Heart right ventricle (tissue), 16 donors: ENCODE measurements at places on chromosomes 4 and X. TPM values are rescaled to one million over a fixed set of nuclear protein-coding genes. Genes with fewer than 3 reads are reported as not detected.

- no peak for DNase-seq
These were observed 1420.4 kb downstream of the RAPGEF2 start for GRCh38 chr4:160523231-160523630.

Gene PLXNB3
- 3.8 TPM for total RNA-seq

DNA sequence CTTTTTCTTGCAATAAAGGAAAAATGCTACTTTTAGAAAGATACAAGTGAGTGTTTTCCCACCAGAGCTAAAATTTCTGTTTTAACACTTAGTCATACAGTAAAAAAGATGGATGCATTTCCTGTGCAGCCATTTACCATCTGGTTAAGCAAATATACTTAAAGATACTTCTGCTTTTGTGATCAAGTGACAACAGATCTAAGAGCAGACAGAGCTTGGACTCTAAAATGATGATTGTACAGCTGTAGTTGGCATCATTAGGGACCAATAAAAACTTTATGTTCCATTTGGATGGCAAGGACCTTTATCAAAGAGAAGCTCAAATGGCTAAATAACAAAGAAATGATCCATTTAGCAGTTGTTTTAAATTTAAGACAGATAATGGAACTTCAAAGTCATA, 270.8 kb downstream of the FSTL5 start:
- DNase-seq, result no peak

GRCh38 chr4:88531549-88531948, 8.0 kb upstream of the PYURF start:
- DNase-seq, result no peak

Gene GLOD5
- total RNA-seq, result not detected

- DNase-seq, result no peak
These were observed 42.5 kb downstream of the HTT start for GRCh38 chr4:3116955-3117354.

Gene RNF128
- total RNA-seq, result not detected

Gene GPRIN3
- total RNA-seq, result 10.0 TPM

Gene FTHL17
- not detected for total RNA-seq

- DNase-seq, result no peak
These were observed 127.9 kb downstream of the ZNF330 start for GRCh38 chr4:141348573-141348972.

DNA sequence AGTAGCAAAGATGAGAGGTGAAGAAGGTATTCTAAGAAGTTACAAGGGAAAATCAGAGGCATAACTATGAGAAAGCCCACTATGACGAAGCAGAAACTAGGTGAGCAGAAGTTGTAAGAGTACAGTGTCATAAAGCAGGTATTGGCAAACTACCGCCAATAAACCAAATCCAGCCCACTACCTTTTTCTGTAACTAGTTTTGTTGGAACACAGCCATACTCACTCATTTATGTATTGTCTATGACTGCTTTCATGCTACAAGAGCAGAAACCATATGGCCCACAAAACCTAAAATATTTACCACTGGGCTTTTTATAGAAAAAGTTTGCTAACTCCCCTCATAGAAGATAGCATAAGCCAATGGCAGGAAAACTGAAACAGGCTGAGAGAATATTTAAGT, 31.8 kb upstream of the ZCCHC13 start:
- DNase-seq, result no peak

Gene CSAG3
- not detected for total RNA-seq

GRCh38 chr4:45064741-45065140, 338.4 kb upstream of the GNPDA2 start:
- DNase-seq, result no peak

Gene TNIP3
- total RNA-seq, result 0.49 TPM

Gene MORF4L2
- total RNA-seq, result 198 TPM

DNA sequence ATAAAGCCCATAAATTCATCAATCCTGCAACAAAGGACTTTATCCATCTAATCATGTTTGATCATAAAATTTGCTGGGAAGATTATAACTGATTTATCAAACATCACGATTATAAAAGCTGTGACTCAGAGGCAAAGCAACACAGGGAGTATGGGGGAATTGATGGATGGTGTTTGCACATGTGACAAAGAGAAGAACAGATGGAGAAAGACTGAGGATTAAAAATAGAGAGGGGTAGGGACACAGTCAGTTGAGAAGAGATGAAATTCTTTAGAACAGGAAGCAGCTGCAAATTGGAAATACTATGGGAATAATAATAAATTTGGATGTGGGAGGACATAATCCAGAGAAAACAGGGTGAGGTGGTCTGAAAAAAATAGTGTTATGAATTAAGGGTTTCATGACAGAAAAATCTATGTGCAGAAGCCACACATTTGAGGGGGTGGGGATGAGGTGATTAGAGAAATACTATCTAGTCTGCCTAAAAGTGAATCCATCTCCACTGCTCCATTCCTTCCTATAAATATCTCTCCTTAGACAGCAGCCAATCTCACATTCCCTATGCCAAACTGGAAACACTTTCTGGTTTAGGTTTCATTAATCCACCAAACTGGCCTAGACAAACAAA, 6.2 kb downstream of the PRR32 start:
- DNase-seq, result no peak

Gene APLN
- total RNA-seq, result 14.6 TPM

- DNase-seq, result no peak
These were observed 718.9 kb downstream of the ARAP2 start for GRCh38 chr4:35525192-35525978.

Gene LRAT
- total RNA-seq, result 0.11 TPM

GRCh38 chrX:11143931-11144678, 33.0 kb downstream of the HCCS start:
- DNase-seq, result no peak

Gene ERCC6L
- not detected for total RNA-seq

Gene FAM184B
- total RNA-seq, result not detected

Gene RHOXF1
- total RNA-seq, result not detected

Gene AMBN
- total RNA-seq, result not detected

Gene VCX2
- total RNA-seq, result not detected

DNA sequence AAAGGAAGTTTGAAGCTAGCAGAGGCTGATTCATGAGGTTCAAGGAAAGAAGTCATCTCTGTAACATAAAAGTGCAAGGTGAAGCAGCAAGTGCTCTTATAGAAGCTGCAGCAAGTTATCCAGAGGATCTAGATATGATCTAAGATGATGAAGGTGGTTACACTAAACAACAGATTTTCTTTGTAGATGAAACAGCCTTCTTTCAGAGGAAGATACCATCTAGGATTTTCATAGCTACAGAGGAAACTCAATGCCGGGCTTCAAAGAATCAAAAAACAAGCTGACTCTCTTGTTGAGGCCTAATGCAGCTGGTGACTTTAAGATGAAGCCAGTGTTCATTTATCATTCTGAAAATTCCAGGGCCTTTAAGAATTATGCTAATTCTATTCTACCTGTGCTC, 28.8 kb downstream of the NR0B1 start:
- no peak for DNase-seq

- no peak for DNase-seq
These were observed 25.9 kb upstream of the FAM241A start for GRCh38 chr4:112119353-112119783.

- no peak for DNase-seq
These were observed 289.5 kb upstream of the BOD1L1 start for GRCh38 chr4:13917015-13917414.

DNA sequence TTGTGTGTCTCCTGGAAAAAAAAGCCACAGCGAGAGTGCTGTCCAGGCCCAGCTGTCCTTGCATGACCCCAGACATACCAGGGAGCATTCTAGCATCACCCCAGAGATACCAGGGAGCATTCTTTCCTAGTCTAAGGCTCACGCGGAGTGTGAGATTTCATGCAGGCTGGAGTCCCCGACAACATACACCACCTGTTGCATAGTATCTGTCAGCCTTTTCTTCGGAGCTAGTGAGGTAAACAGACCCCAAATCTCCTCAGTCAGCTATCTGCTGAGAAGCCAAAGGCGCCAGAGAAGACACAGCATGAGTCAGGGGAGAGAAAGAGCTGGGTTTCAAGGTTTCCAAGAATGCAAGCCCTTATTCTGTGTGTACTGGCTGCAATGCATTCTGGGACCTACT, 23.1 kb upstream of the ZXDA start:
- DNase-seq, result no peak

GRCh38 chr4:6891436-6892170, 18.0 kb upstream of the TBC1D14 start:
- no peak for DNase-seq

DNA sequence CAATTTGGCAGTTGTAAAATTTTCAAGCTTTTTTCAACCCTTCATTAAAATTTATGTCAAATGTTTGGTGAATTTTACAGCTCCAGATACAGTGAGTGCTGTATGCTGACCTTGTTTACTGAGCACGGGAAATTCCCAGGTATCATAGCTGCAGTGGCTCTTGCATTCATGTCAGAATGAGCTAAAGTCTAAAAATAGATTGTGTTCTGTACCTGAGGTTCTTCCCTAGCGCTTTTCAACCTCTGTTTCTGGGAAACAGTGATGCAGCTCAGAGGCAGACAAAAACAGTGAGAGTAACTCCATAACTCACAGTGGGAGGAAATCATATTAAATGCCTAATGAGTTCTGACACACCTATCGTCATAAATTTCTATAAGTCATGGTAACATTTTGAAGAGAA, 393.8 kb upstream of the GNPDA2 start:
- peak; percentile 6 for DNase-seq

DNA sequence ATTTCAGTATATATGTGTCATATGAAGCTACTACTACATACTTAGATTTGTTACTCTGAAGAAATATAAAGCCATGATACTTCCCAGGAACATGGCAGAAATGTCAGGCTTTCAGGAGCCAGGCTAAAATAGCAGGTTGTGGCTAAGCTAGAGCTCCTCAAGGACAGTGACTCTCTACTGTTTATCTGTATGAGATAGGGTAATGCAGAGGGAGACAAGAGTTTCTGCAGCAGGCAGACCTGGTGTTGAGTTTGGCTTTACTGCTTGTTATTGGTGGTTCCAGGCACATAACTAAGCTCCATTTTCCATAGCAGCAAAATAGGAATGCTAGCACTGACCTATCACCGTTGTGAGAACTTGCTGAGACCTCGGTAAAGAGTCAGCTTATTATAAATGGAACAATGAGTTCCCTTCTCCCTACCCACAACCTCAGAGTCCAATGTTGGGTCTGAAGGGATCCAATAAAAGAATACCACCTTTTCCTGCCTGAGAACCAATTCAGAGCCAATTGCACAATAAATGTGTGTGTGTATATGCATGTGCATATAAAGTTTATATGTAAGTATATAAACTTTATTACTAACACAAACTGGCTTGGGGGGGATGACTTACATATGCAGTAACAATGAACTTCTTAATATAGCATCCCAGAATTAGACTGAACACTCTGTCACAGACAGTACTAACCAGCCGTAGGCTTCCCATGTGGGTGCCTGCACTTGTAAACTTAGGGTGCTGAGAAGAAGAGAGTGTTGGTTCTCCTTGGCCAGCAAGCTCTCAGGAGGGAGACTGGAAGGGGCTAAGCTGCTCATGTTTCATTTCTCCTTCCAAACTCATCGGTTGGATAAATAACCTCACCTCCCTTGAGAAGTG, 51.9 kb upstream of the PAQR3 start:
- no peak for DNase-seq

Gene TMSB15C
- total RNA-seq, result not detected

GRCh38 chr4:71537551-71538065, 198.8 kb downstream of the SLC4A4 start:
- DNase-seq, result no peak

GRCh38 chr4:5267408-5267807, 216.1 kb downstream of the STK32B start:
- DNase-seq, result no peak

- DNase-seq, result no peak
These were observed 121.3 kb downstream of the PPARGC1A start for GRCh38 chr4:23768541-23768940.

GRCh38 chr4:159148441-159148840, 45.6 kb downstream of the RAPGEF2 start:
- DNase-seq, result no peak

Gene EFNB1
- 45.1 TPM for total RNA-seq

DNA sequence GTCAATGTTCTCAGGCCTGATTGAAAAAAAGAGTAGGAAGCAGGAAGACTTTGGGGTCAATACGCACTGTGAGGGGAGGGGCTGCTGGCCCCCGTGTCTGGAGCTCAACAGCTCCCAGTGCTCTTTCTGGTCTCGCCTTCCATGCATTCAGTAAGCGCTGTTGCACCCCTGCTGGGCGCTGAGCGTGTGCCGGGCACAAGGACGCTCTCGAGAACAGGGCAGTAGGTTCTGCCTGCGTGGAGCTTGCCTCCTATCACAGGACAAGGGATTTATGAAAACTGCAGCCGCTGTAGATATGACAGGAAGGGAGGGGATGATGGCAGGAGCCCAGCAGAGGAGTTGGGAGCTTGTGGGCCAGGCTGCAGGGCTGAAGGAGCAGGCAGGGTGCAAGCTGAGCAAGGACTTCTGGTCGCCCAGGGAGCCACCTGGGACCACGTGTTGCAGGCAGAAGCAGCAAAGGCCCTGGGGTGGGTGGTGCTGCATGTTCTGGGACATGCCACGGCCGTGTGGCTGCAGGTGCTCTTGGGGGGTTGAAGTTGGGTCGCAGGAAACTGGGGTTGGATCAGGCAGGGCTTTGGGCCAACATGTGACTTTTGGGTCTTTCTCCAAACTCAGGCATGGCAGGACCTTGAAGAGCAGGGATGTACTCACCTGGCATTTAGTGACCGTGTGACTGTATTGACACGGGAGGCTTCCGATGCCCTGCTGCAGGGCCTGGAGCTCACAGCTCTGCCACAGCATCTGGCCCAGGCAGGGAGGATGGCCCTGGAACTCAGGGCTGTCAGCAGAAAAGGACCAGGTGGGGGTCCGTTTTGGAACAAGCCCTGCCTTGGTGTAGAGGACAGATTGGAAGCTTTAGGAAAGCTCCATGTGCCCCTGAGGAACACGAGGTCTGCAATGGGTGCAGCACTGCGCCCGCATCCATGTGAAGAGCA, 97.9 kb downstream of the CPZ start:
- DNase-seq, result no peak

Gene USP17L27
- not detected for total RNA-seq

- no peak for DNase-seq
These were observed 327.7 kb upstream of the RASGEF1B start for GRCh38 chr4:81799371-81799770.

Gene CSN1S1
- not detected for total RNA-seq

GRCh38 chrX:95754411-95754810, 930.2 kb upstream of the DIAPH2 start:
- DNase-seq, result no peak

- no peak for DNase-seq
These were observed 10.5 kb upstream of the PGM2 start for GRCh38 chr4:37816006-37816405.
